ENCODE measurements at places on chromosomes 11 and 22.

- no peak for DNase-seq
Observed at GRCh38 chr11:75112200-75112599, 15.5 kb upstream of the OR2AT4 start.

DNA sequence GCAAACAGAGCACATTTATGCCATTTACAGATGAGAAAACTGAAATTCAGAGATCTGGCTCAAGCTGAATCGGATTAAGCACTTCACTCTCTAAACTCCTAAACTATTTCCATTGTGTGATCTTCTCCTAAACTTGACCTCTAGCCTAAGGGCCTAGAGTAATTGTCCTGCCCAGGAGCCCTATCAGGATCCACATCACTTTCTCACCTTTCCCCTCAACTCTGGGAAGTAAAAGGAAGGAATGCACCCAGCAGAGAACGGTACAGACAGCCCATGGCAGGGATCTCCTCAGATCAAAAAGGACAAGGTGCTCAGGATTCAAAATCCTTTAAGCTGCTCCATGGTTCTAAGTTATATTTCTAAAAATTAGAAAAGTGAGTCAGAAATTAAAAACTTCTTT, 102.7 kb downstream of the ABTB2 start:
- DNase-seq = no peak

DNA sequence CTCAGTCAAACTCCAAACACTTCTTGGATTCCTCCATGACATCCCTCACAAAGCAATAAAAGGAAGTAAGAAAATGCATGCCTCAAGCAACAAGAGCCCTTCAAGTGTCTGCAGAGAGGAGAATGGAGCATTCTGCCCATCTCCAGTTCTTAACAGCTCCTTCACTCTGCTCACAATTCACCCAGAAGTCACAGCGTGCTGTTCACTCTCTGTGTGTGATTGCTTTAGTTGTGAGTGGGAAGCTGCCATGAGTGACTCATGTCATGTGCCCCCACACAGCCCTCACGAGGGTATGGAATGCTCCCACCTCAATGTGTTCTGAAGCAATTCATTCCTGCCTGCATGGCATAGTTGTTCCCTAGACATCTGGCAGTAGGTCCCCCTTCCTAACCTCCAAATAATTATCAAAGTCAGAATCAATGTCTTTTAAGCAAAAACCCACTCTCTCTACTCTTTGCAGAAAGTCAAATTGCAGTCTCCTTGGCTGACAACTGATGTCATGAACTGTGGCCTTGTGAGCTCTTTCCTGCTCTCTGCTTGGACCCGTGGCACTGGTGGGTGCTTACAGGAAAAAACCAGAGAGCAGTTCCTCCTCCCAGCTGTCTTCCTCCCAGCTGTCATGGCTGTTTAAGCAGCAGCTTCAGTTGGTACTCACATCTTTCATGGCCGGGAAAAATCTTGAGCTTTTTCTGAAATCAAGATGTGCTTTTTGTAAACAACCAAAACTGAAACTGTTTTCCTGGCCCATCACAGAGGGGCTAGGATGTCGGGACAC, 112.1 kb upstream of the SPON1 start:
- DNase-seq = no peak

- DNase-seq = no peak
Observed at GRCh38 chr11:11346303-11346702, 6.7 kb downstream of the CSNK2A3 start.

GRCh38 chr22:19455585-19456370, 8.3 kb upstream of the C22orf39 start:
- DNase-seq = no peak

All from stromal cell of bone marrow (primary cell).